ENCODE measurements at places on chromosomes 16 and 17.
A peak's percentile ranks its signal among the peaks of the same experiment; 100 is the strongest.

DNA sequence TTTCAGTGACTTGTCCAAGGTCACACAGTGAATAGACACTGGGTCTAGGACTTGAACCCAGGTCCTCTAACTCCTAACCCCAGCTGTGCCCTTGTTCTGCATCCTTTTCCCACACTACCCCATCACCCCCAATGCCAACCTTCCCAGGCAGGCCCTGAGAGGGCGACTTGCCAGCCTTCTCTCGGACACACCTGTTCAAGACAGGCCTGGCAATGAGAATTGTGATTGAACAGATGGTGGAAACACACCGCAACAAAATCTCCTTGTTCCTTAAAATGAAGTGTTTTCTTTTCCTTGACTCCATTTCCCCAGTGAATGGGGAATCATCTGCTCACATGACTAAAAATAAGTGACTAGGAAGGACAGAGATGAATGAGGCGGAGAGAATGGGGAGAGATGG, 189.5 kb upstream of the ASIC2 start:
- DNase-seq, result no peak

DNA sequence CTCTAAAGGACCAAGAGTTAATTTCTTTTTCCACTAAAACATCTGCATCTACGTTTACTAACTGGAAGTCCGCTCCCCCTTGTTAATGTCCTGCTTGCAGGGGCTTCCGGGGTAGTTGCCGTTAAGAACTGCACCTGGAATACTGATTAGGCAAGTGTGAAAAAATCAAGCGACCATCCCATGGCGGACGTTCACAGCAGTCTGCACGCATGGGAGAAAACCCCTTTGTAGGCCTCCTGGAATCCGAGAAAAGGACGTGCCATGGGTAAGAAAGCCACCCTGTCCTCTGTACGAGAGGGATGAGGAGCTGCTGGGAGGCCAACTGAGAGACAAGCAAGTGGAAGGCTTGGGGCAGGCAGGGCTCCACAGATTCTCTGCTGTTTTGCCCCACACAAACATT, 14.9 kb downstream of the SNN start:
- no peak for DNase-seq

DNA sequence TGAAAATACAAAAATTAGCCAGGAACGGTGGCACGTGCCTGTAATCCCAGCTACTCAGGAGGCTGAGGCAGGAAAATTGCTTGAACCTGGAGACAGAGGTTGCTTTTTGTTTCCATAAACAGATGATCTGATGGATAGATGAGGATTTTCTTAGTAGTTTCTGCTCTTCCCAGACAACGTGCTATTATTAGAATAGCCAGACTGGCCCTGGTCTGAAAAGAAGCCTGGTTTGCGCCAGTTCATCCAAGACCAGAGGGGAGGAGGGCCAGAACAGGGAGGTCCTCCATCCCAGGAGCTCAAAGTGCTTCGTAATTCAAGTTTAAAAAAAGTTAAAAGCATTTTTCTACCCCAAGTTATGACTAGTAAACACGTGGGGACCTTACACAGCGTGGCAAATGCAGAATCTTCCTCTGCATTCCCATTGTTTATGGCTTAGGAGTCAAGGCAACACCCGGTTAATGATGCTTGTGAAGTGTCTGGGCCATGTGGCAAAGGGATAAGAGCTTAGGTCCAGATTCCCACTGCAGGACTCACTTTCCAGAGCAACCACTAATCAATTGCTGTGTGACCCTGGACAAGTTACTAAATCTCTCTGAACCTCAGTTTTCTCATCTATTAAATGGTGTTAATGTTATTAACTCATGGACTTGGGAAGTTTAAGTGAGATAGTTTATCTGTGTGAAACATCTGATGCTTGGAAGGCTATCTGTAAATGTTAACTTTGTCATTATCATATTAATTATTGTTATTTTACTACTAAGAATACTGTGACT, 205.4 kb downstream of the CCDC182 start:
- no peak for DNase-seq

DNA sequence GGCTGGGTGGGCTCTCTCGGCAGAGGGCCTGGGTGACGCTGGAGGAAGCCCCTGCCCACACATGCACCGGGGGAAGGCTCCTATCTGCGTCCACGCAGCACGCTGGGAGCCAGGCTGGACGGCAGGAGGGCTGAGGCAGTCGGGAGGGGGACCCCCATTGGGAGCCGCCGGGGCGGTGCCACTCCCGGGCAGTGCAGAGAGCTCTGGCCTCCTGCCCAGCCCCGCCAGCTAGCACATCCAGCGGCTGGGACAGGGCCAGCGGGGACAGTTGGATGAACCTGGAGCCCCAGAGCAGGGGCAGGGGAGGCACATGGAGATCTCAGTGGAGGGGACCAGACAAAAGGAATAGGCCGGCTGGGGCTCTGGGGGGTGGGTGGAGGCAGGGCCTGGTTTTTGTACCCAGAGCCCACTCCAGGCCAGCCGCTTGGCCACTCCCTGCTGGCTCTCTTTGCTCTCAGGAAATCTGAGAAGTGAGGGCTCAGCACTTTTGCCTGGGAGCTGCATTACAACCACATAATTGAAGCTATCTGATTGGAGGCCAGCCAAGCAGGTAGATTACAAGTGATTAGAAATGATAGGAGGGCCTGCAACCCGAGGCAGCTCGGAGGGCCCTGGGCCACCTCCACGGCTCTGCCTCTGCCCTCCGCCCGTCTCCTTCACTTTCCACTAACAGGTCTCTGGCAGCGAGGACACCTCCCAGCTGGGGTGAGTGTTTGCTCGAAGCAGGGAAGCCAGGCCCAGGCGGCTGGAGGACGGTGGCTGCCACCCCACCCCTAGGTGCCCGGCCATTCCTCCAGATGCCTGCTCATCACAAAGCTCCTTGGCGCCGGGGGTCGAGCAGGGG, 40.1 kb downstream of the ENGASE start:
- no peak for DNase-seq

GRCh38 chr17:56679115-56679776, 85.7 kb downstream of the NOG start:
- peak; percentile 63 for DNase-seq

- no peak for DNase-seq
Measured at GRCh38 chr17:72318131-72318530, 197.3 kb downstream of the SOX9 start.

- DNase-seq, result no peak
Measured at GRCh38 chr16:76503091-76503490, 225.9 kb downstream of the CNTNAP4 start.

GRCh38 chr17:39929646-39930407, 2.3 kb downstream of the LRRC3C start:
- peak; percentile 92 for DNase-seq

DNA sequence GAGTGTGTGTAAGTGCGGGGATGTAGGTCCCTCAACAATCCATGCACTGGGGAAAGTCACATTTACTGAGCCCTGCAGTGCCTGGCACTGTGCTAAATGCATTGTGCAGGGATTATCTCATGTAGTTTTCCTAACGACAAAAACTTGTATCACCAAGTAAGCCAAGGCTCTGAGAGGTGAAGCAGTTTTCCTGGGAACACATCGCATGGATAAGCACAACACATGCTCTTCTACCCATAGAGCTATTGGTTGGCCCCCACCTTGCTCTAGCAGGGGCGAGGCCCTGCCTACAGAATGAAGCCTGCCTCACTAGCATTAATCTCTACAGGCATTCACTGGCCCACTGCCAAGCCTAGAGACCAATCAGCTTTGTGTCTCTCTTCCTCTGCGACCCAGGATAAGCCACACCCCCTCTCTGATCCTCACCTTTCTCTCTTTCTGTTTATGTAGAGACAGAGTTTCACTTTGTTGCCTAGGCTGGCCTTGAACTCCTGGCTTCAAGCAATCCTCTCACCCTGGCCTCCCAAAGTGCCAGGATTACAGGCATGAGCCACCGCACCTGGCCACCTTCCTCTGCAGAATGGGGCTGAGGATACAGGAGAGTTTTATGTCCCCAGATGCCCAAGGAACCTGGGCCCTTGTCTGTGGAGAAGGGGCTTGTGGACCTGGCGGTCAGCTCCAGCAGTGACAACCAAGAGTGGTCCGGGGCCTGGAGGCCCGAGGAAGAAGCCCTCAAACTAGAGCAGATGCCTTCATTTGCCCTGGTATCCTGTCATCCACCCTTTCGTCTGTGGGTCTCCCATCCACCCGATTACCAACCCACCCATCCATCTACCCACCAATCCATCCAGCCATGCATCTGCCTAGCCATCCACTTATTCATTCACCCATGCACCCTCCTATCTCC, 12.8 kb downstream of the CDH16 start:
- DNase-seq, result no peak

DNA sequence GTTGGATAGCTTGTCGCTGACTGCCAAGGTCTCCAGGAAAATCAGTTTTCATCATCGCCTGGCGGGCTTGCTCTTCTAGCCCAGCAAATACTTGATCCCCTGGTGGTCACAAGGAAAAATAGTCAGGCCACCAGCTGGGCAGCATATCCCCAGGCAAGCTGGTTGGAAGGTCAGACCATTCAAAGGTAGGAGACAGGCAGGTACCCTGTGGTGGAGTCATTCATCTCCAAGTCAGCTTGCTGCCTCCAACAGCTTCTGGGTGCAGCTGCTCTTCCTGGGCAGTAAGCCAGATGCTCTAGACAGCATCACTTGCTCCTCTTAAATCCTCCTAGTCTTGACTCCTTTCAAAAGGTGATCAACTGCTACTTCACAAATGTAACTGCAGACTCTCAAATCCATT, 16.0 kb downstream of the ZNF821 start:
- no peak for DNase-seq

DNA sequence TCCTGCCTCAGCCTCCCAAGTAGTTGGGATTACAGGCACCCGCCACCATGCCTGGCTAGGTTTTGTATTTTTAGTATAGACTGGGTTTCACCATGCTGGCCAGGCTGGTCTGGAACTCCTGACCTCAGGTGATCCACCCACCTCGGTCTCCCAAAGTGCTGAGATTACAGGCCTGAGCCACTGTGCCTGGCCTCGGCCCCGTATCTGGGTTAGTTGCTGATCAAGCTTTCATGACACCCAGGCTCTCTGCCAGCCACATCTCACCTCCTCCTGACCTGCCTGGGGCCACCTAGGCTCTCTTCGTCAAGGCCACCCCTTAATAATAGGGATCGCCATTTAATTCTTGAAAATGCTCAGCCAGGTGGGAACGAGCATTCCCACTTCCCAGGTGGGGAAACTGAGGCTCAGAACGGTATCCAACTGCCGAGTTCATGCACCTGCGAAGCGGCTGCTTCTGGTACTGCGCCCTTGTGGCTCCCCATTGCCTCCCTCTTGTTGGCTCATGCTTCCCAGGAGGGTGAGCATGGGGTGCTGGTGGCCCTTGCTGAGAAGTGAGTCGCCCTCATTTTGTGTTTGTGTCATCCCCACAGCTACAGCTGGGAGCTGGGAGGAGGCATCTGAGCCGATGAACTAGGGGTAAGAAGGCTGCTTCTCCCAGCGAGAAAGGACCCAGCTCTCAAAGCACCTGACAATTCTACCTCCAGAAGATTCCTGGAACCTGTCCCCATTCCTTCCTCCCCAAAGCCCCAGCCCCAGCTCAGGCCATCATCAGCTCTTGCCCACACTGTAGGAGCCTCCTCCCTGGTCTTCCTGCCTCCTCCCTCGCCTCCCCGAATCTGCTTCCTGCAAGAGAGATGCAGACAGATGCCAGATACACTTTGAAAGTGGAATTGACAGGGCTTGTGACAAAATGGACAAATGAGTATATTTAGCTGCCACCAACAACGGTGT, 17.3 kb upstream of the SNN start:
- no peak for DNase-seq

DNA sequence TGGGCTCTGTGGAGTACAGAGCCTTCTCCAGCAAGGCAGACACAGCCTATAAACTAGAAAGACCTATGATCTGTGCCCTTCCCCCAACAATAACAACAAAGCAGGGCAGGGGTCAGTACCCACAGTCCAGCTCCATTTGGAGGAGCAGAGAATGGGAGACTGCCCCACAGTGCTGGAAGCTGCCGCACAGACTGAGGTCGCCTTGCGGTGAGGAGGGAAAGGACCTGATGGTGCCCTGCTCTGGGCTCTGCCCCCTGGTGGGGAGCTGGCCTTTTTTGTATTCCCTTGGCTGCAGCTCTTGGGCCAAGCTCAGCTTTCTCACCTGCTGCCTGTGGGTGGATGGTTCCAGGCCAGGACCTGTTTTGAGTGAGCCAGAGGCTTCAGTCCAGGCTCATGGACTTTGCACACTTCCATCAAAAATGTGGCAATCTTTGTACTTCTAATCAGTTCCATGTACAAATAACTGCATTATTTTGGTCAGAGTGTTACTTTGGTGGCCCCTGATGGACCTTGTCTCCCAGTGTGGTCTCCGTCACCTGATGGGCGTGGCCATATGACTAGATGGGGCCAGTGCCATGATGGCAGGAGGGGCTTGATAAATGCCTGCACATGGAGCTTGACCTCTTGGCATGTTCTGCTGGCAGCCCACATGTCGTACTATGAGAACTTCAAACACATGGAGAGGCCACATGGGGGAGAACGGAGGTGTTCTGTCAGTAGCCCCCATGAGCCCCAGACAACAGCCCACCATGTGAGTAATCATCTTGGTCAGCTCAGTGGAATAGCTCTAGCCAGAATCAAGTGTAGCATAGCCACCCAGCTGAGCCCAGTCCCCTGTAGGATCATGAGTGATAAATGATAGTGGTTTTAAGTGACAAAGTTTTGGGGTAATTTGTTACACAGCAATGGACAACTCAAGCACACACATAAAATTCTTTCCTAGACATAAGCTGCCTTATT, 24.2 kb downstream of the B9D1 start:
- DNase-seq, result peak; percentile 26

GRCh38 chr17:49994085-49995054, 654 bp downstream of the DLX3 start:
- DNase-seq, result no peak

DNA sequence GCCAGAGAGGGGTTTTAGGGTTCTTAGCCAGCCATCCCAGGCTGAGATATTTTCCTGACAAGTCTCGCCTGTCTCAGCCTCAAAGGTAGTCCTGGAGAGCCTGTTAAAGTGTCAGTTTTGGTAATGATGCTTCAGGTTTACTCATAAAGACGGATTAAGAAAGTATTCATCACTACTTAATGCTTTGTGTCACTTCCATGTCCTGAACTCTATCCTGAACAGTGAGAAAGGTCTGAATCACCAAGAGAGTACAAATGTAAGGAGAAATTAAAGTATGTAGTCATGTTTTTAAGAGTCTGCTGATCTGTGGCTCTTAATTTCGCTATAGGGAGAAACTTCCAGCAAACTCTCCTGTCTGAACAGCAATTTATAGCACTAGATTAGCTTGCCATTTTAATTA, 14.0 kb downstream of the RPGRIP1L start:
- DNase-seq, result no peak
